ENCODE measurements at places on chromosomes 4 and X.

- H3K27ac ChIP-seq: no peak overlapping the region
- H3K4me1 ChIP-seq: peaks cover 11% of the 10 kb centered on the region
- peak; percentile 24 for DNase-seq
Observed at GRCh38 chr4:143335979-143336780, 496 bp upstream of the GAB1 start.

DNA sequence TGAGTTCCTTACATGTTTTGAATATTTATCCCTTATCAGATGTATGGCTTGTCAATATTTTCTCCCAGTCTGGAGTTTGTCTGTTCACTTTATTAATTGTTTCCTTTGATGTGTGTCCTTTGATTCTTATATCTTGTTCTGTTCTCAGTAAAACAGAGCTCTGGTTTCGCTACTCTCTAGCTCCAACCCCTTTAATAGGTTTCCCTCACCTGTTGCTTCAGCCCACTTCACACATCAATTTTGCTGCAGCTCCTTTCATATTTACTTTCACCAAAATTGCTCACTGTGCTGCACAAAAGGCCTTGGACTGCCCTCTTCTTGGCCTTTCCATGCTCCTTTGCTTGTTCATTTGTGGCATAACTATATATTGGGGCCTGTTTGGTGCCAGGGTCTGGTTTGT is 85.1 kb downstream of the CFAP299 start:
- no peak for DNase-seq
- H3K4me1 ChIP-seq: peaks cover 17% of the 10 kb centered on the region
- H3K27ac ChIP-seq: no peak overlapping the region
- no peak overlapping the region for H3K4me3 ChIP-seq
- no peaks in the 10 kb centered on the region for H3K27me3 ChIP-seq

- H3K36me3 ChIP-seq: no peaks in the 10 kb centered on the region
- H3K4me3 ChIP-seq: no peak overlapping the region
- no peaks in the 10 kb centered on the region for H3K4me1 ChIP-seq
- H3K27ac ChIP-seq: no peak overlapping the region
- DNase-seq: no peak
Observed at GRCh38 chr4:34112573-34112972, 2131.7 kb downstream of the ARAP2 start.

DNA sequence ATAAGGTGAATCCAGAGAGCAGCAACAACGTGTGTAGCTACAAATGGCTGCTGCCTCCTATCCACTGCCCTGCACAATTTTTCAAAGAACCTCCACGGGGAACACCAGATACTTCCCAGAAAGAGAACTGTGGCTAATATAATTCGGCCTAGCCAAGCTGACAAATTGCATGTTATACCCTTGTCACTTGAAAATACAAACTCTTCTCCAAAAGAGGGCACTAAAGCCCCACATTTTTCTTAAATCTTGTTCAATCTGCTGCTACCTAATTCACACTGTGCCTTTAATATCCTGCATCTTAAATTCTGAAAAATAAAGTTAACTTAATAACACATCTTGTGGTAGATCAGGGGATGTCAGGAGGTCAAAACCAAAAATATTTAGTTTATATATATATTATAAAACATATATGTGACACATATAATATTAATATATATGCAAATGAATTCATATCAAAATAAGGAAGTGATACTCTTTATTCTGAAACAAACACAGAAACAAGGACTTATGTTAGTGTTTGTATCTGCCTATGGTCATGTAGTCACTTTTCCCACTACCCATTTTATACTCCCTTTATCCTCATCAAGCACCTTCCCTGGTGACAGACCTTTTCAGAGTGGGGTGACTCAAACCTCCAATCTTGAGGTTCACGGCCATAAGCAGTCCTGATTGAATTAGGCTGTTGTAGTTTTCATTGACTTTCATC is 24.1 kb downstream of the CT45A1 start:
- no peak overlapping the region for H3K27ac ChIP-seq
- no peak for DNase-seq
- H3K4me3 ChIP-seq: no peak overlapping the region
- no peaks in the 10 kb centered on the region for H3K36me3 ChIP-seq
- H3K4me1 ChIP-seq: no peaks in the 10 kb centered on the region

DNA sequence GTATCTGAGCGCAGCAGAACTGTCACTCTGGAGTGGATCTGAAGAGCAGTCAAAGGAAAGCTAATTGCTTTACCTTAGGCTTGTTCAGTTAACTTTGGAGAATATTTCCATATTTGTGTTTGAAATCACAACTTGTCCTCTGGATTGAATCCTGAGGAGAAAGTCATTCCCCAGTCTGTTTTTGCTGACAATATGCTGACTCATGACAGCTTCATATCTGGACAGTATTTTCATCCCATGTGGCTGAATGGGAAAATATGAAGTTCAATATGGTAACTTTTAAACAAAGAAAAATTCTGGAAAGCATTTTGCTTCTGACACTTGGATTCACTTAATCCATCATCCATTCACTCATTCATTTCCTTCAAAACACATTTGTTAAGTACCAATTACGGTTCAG is 46.3 kb upstream of the MAGEC3 start:
- H3K36me3 ChIP-seq: no peaks in the 10 kb centered on the region
- H3K4me3 ChIP-seq: no peak overlapping the region
- no peak overlapping the region for H3K27ac ChIP-seq

GRCh38 chrX:18607966-18608365 is 63.9 kb downstream of the RS1 start:
- H3K4me3 ChIP-seq: no peak overlapping the region
- no peaks in the 10 kb centered on the region for H3K27me3 ChIP-seq
- H3K36me3 ChIP-seq: no peaks in the 10 kb centered on the region
- no peak overlapping the region for H3K27ac ChIP-seq

- H3K27me3 ChIP-seq: no peaks in the 10 kb centered on the region
Observed at GRCh38 chr4:3215256-3215655, 33.7 kb upstream of the MSANTD1 start.

DNA sequence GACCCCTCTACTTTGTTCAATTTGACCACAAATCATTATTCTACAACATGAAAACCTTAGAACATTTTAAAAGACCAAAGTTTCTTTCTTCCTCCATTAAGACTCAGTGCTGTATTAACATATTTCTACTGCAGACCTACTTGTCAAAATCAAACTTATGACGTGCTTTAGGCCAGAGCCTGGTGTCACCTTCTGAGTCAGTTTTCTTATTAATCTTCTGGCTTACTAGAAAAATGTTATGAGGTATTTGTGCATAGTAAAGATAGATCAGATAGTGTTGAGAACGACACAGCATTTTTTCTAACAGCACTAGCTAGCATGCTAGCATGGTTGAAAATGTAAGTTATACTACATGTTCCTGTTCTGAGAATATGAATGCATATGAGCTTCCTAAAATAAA is 333.6 kb upstream of the FAM241A start:
- no peaks in the 10 kb centered on the region for H3K27me3 ChIP-seq
- H3K4me3 ChIP-seq: no peak overlapping the region
- no peaks in the 10 kb centered on the region for H3K36me3 ChIP-seq
- no peak overlapping the region for H3K27ac ChIP-seq
- H3K4me1 ChIP-seq: no peaks in the 10 kb centered on the region

DNA sequence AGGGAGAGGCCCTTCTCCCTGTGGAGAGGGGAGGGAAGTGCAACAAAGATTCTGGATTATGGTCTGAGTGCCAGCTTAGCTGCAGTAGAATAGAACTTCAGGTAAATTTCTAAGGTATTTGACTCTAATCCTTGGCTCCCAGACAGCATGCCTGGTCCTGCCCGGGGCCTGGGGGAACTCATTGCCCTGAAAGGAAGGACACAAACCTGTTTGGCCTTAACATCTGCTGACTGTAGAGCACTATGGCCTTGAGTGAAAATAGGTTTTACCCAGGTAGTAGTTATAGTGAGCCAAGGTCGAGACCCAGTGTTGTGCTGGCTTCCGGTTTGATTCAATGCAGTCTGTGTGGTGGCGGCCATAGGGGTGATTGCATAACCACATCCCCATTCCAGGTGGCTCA is 64.4 kb downstream of the RPS6KA6 start:
- H3K4me3 ChIP-seq: no peak overlapping the region
- H3K27ac ChIP-seq: no peak overlapping the region
- no peak for DNase-seq
- no peaks in the 10 kb centered on the region for H3K4me1 ChIP-seq
- H3K27me3 ChIP-seq: no peaks in the 10 kb centered on the region
- no peaks in the 10 kb centered on the region for H3K36me3 ChIP-seq
